ENCODE measurements at places on chromosomes 4 and X.

- DNase-seq: no peak
Observed at GRCh38 chr4:186104890-186105646, 564 bp downstream of the FAM149A start.

- DNase-seq: peak; percentile 73
Observed at GRCh38 chr4:16858275-16858752, 40.1 kb downstream of the LDB2 start.

DNA sequence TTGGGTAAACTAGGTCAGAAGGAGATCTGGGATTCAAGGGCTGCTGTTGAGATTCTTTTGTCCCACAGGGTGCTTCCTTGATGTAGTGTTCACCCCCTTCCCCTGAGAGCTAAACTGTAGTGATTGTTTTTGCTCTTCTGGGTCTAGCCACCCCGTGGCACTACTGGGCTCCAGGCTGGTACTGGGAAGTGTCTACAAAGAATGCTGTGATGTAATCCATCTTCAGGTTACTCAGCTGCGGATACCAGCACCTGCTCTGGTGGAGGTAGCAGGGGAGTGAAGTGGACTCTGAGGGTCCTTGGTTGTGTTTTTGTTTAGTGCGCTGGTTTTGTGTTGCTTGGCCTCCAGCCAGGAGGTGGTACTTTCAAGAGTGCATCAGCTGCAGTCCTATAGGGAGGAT, 365.5 kb downstream of the ZNF674 start:
- no peak for DNase-seq

DNA sequence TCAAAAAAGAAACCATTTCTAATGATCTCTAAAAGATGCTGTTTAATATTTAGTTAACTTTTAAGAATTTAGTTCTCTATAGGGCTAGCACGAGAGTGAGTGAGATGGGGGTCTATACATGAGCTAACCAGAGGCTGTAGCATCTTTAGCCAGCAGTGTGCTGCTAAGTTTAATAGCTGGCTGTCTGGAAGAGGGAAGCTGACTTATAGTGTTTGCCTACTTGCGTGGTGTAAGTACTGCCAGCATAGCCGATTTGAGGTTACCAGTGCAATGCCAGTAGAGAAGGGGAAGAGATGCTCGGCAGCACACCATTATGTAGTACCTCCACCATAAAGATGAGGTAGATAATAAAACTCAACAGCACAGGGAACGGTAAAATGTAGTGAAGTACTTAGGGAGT, 47.1 kb upstream of the TMEM131L start:
- no peak for DNase-seq

- no peak for DNase-seq
Observed at GRCh38 chr4:168475745-168476144, 4.5 kb downstream of the DDX60L start.

Measured in fibroblast of skin of left quadriceps (primary cell).